ENCODE measurements at places on chromosomes 5 and 9.

DNA sequence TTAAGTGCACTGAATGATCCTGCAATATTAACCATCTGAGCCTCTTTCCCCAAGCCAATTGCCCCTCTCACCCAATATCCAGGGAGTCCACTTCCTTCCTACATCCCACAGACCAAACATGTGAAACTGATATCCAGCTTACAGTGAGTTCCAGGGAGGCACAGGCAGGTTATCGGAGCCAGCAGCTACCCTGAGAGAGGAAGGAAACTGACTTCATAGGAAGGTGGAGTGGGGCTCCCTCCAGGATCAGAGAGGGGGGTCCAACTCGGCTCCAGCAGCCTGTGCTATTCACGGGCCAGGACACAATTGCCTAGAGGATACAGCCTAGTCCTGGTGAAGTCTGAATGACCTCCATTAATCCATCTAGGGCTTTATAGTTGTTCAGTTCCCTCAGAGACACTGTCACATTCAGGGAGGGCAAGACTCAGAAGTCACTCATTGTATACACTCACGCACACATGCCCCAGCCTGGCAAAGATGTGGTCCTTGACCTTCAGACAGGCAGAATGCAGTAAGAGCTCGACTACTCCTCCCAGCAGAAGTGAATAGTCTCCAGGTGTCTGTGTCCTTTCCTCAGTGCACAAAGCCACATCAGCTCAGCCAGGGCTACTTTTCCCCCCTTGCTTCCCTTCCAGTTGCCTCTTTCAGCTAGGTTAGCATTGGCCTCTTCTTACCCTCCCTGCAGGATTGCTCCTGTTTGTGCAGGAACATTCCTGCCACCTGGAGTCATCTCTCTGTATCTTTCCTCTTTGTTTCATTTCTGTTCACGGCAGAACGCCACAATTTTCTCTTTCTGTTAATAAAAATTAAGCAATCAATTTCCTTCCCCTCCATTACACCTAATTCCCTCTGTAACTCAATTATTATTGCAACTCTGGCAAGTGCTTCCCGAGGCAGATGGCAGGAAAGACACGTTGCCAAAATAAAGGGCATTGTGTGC is 501.7 kb downstream of the ARHGEF28 start:
- DNase-seq: no peak

GRCh38 chr5:141529002-141529401 is 40.1 kb downstream of the PCDHGC5 start:
- no peak for DNase-seq

DNA sequence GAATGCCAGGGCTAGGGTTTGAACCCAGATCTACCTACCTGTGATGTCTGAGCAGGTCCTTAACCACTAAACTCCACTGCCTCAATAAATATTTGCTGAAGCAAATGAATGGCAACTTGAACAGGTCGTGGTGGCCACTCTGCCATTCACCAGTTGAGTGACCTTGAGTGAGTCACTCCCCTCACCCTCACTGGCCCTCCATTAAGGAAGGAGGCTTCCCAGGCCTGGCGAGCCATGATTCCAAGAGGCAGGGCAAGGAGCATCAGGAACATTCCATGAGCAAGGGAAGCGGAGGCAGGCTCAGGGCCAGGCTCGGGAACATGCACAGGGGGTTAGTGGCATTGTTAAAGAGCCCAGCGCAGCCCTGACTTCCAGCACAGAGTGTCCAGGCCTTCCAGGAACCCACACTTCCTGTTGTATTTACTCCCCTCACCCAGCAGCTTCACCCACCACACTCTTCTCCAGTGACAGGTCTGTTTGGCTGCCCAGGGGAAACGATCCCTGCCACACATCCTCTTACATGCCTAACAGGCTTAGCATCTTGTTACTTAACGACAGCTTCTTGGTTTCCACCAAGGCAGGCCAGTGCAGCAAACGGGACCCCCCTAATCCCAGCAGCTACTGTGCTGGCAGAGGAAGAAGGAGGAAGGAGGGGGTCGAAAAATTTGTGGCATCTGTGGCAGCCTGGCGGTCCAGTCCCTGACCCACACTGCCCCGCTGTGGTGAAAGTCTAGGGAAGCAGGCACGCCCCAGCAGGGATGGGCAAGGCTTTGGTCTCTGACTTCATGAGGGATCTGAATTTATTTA is 43.7 kb upstream of the TTC1 start:
- DNase-seq: no peak

GRCh38 chr9:135945969-135946368 is 15.2 kb downstream of the UBAC1 start:
- no peak for DNase-seq

DNA sequence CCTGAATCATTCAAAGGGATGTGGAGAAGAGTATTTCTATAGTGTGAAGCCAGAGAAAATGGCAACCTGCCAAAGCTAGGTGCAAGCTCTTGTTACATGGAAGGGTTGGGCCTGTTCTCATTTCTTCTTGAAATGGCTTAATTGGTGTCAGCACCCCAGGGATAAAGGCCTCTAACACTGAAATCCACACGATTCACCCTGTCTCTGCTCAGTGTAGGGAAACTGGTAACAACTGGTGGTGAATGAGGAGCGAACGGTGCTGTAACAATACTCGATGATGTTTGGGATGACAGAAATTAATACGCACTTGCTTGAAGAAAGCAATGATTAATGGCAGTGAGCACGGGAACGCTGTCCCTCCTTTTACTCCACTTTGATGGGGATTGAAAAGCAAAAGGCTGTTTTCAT is 16.2 kb downstream of the PBX3 start:
- no peak for DNase-seq

DNA sequence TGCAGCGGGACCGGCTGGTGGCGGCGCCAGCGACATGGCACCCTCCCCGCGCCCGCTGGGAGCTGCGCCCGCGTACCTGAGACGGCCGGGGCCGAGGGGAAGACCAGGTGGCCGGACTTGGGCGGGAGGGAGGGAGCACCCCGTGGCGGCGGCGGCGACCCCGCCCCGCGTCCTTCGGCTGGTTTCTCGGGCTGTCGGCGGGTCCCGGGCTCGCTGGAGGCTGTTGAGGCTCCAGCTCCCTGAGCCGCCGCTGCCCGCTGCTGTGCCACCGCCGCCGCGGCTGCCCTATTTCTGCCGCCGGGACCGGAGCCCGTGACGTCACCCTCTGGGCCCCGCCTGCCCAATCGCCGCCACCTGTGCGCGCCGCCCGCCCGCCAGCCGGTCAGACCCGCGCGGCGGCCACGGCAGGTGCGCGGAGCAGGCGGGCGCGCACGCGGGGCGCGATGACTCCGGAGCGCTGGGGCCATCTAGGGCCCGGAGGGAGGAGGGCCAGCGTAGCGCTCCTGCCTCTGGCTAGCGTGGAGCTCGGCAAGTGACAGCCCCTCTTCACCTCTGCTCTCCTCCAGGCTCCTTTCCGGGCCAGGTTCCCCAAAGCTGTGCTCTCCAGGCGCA is at the start of gene FSTL4:
Gene FSTL4 (minus strand): TSS at position 293 of the 612 bp plus-strand sequence.
- DNase-seq: peak; percentile 17

DNA sequence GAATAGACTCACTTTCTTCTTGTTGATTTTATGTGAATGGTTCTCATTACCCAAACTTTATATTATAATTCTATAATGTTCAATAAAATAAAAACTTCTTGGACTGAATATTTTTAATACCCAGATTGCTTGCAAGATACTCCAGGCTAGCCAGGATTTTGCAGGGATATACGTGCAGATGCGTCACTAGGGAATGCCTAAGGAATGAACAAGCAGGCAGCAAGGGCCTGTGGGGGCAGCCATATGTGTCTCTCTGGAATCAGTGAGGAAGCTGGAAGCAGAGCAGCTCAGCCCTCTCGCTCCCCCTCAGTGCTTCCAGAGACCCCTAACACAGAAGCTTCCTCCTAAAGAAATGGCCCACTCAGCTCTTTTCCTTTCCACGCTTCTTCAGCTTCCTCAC is 457.4 kb downstream of the CCDC171 start:
- no peak for DNase-seq

DNA sequence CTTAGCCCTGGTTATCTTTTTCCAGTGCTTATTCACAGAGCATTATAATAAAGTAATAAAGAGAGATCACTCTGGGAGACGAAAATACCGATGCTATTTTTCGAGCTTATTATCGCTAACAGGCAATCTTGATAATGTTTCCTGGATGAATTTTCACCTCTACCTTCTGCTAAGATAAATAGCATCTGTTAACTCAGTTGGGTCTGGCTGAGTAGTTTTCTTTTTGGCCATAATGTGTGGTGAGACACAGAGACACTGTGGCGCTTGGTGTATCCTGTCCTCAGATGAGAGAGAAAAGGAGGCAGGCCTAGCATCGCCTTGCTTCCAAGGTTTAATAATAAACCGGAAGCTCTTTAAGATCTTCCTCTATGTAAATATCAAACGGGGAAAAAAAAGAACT is 46.2 kb upstream of the CDH12 start:
- DNase-seq: no peak

DNA sequence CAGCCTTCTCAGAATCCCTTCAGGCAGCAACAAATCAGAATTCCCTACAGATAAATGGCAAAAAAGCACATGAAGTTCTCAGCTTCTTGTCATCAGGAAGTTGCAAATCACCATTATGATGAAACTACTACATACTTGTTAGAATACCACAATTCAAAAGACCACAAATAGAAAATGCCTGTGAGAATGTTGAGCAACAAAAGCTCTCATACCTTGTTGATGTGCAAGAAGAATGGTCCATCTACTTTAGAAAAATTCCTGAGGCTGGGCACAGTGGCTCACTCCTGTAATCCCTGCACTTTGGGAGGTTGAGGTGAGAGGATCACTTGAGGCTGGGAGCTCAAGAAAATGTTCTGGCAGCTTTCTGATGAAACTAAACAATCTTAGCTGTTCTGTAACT is 278.1 kb downstream of the ICE1 start:
- DNase-seq: no peak

DNA sequence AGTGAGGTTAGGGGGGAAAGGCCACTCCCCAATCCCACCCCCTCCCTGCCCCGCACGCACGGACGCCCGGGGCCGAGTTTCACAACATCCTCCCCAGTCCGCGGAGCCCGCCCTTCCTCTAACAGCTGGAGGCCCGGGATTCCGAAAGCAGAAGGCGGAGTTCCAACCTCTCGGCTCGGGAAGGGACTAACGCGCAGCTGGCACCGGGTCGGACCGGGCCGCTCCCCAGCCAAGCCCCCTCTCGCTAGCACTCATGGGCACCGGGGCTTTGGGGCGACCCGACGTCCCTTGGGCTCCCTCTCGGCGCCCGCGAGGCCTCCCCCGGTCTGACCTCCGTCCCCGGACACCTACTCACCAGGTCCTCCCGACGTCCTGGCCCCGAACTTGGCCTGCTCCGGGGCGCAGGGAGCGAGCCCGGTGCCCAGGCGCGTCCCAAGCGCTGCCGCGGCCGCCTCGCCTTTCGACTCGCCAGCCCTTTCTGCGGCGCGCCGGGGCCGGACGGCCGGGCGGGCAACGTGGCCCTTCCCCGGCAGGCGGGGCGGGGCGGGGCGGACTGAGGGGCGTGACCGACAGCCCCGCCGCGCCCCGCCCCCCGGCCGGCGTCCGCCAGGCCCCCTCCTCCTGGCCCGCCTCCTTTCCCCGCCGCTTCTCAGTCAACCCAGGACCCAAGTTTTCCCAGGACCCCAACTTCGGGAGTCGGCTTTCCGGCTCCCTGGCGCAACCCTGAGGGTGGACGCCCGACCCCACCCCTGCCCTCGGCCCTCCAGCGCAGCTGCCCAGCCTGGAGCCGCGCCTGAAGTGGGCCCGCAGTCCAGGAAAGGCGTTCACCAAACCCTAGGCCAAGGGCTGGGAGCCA is at the start of gene MGAT1:
Gene MGAT1 (minus strand): TSS at position 482 of the 856 bp plus-strand sequence. CDS start 9,835 bp downstream, outside the sequence.
- peak; percentile 67 for DNase-seq

DNA sequence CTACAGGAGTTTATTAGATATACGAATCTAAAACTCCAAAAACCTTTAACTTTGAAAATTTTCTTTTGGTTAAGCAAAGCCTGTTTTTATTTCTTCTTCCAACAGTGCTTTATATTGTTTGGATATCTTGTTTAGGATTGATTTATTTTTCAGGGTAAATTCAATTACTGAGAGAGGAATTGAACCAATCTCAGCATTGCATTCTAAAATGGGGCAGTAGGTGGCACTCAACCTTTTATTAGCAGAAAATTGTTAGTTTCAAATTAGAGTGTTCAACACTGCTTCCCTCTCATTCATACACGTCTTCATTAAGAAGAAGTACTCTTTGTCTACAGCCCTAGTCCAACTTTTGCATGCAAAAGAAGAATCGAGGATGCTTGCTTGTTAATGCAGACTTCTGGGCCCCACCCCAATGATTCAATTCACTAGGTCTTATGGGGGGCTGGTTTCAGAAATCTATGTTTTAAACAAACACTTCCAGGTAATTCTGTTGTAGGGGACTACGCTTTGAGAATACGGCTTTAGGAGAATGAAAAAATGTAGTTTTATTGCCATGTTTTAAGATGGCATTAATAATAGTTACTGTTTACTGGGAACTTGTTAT is 26.6 kb downstream of the MRPL22 start:
- no peak for DNase-seq

- DNase-seq: no peak
These were observed 1.1 kb upstream of the GNPDA1 start for GRCh38 chr5:142013734-142014521.

DNA sequence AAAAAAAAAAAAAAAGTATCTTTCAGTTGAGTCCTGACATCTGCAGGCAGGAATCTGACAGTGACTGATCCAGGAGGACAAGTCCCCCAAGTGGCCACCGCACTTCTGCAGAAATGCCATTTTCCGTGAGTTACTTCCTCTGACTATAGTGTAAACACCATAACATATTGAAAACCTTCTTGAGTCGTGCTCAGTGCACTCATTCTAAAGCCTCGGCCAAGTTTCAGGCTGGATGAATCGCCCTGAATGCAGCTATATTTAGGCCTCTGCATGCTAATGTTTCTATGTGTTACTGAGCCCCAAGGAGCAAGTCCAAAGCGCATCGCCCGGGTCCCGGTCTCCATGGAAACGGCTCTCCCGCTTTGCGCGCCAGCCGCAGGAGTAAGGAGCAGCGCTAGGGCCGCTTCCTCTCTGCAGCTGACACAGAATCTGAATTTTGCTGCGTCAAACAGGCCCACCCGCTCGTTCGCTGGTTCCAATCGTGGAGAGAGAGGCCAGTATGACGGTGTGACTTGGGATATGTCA is 335.4 kb downstream of the MSX2 start:
- peak; percentile 14 for DNase-seq

DNA sequence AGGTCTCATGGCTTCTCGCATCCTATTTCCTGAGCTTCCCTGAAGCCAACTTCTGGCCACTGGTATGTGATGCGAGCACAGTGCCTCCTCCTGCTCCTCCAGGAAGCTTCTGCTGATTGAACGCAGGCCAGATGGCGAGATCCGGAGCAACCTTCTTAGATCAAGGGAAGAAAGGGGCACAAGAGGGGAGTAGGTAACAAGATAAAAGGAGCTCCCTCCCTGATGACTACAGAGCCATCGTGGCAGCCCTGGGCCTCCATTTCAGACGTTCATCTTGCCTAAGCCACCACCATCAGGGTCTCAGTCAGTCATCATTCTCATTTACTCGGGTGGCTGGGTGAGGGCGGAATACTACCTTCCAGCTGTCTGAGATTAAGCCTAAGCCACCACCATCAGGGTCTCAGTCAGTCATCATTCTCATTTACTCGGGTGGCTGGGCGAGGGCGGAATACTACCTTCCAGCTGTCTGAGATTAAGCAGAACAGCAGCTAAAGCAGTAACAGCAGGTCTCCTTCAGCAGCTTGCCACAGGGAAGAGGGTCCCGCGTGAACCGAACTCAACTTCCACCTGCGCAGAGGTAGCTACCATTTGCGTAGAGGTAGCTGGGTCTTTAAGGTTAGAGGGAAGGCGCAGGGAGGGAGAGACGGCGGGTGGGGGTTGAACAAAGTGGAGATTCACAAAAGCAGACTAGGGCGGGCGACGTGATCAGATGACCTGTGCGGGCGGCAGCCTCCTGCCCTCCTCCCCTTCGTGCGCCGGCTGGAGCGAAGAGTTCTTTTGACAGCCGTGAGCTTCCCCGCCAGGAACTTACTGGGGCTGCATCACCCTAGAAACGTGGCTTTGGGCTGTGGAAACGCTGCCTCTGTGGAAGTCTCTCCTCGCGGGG is 27.9 kb upstream of the MGAT1 start:
- peak; percentile 66 for DNase-seq

- DNase-seq: no peak
These were observed 1247.9 kb upstream of the ACO1 start for GRCh38 chr9:31136524-31136923.
